AG10803 (cell line): ENCODE measurements at places on chromosomes 6 and 20.

DNA sequence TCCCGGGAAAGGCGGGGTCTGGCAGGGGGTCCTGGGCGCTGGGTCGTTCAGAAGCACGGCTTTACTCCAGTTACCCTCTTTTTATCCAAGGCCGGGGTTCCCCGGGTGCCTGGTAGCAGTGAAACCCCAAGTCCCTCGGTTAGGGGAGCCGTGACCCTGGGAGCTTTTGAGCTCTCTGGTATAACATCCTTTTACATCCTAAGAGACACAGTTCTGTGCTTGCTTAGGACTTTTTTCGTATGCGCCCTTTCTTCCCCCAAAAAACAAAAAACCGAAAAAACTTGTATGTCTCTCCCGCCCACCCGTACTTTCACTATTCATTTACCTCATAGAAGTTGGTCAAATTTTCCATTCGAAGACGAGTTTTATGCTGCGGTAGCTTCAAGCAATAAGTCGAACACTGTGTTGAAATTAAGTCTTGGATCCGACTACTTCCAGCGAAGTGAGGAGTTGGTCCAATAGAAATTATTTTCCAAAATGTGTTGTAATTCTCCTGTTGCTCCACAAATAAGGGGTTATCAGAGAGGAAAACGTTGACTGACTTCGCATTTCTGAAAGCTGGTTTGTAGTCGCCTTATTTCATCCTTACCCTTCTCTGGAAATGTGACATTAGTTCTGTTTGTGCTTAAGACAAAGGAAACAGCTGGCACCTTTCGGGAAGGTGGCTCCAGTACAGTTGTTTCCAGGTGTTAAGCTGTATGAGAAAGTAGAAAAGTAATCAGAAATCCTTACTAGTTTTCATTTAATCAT is 816 bp upstream of the MAN1A1 start:
- DNase-seq, result peak; percentile 67

- no peak for DNase-seq
Observed at GRCh38 chr20:38078084-38078483, 44.5 kb downstream of the RPRD1B start.

GRCh38 chr6:84466511-84466910 is 239.1 kb upstream of the CEP162 start:
- DNase-seq, result peak; percentile 43

DNA sequence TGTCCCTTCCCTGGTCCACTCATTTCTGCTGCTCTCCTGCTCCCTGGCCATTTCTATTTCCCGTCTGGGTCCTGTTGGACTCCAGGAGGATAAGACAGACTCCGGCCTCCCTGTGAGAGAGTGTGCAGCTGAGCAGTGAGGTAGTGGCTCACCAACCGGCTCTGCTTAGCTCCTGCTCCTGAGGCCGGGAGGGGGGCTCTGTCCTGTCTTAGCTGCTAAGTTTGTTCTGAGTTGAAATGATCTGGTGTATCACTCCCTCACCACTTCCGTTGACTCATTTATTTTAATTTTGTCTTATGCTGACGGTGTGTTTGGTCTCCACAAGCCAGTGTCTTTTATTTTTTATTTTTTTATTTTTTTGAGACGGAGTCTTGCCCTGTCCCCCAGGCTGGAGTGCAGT is 148.5 kb upstream of the PDE10A start:
- no peak for DNase-seq

GRCh38 chr20:13291157-13291556 is 70.1 kb downstream of the ISM1 start:
- no peak for DNase-seq

DNA sequence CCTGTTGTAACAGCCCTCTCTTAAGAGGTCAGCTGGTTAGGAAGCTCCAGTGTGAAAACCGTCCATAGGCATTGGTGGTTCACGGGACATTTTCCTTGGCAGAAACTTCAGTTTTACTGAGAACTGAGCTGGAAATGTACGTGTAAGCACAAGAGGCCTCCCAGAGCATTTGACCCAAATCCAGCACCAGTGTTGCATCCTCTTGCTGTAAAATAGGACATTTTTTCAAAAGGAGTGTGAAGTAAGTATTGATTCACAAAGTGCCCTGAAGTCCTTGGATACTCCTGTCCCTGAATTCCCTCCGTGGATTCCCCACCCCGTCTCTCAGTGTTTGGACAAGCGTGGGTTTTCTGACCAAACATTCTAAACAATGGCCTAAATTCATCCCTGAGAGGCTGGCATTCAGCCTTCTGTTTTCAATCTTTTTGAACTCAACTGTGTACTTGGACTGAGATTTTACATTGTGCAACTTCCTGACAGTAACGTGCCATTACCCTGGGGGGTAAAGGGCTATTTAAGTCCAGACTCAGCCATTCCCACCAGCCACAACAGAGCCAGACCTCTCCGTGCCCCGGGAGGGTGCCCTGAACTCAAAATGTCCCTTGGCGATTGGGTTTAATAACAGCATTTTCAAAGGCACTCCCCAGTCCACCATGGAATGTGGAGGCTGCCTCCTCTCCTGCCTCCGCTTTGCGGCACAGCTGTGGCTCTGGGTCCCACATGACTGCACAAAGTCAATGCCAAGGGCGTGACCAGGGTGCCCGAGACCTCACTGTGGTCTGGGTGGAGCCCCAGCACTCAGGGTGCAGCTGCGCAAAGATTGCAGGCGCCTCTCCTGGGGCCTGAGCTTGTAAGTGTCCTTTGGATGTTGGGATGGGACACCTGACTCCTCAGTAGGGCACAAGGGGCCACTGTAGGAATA is 92.7 kb upstream of the AFDN start:
- DNase-seq, result peak; percentile 10
